Progenitor cell of endocrine pancreas (in vitro differentiated cells): ENCODE measurements at places on chromosomes 7 and 10. TPM values are rescaled to one million over a fixed set of nuclear protein-coding genes. Genes with fewer than 3 reads are reported as not detected.

DNA sequence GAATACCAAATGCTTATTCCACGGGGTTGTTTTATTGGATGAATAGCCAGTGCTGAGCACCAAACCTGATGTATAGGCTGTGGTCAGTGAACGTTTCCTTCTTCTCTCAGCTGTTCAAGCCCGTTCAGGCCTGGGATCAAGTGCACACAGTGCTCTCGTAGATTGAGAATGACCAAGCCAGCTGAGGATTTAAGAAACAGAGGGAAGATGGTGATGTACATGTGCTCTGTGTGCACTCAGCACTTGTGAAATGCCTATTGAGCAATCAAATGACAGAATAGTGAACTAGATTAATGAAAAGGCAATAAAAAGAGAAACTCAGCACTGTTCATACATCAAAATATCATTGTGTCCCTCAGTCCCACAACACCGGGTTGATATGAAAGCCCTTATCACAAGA is 302.5 kb downstream of the BMPER start:
- H3K36me3 ChIP-seq, result no peaks in the 10 kb centered on the region
- H3K4me1 ChIP-seq, result peaks cover 14% of the 10 kb centered on the region
- no peak for DNase-seq
- H3K27ac ChIP-seq, result no peak overlapping the region
- no peaks in the 10 kb centered on the region for H3K27me3 ChIP-seq

DNA sequence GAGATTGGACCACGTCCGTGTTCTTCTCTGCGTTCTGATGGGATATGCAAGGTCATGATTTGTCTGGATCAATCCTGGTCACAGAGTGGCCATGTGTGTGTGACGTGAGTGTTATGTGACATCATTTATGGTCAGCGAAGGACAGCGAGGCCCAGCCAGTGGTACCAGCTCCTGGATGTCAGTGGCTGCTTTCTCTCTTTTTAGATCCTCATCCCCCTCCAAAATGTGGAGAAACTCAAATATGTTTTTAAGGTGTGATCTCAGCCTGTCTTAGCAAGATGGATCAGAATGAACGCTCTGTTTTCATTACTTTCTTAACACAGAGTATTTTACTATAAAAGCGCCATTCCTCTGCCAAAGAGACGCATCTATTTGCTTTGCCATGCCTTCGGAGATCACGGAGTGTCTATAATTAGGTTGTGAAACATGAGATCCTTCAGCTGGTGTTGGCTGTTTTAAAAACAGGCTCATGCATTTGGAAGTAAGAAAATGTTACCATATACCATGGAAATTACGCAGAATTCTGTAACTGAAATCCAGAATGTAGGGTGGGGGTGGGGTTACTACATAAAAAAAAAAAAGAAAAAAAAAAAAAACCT is 245.5 kb upstream of the TCERG1L start:
- no peak for DNase-seq
- H3K4me3 ChIP-seq, result no peak overlapping the region
- H3K27ac ChIP-seq, result no peak overlapping the region

DNA sequence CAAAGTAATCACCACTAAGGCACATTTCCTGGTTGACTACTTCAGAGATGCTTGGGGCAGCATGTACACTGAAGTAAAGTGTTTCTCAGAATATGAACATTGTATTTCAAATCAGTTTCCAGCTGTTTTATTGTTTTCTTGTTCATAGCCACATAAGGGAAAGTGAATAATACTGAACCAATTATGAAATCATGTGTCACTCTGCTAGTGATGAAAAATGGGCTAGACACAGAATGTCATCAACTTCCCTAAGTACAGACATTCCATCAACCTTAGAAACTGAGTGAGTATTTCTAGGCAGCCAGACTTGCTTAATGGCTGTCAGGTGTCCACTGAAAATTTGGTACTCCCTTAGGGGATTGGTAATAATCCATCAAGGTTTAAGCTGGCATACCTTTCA is 603.5 kb downstream of the ARL4A start:
- H3K36me3 ChIP-seq, result no peaks in the 10 kb centered on the region
- no peak overlapping the region for H3K4me3 ChIP-seq
- H3K4me1 ChIP-seq, result no peaks in the 10 kb centered on the region
- no peak overlapping the region for H3K27ac ChIP-seq

- H3K4me3 ChIP-seq, result peak overlapping the region; percentile 93
- peak overlapping the region; percentile 100 for H3K27ac ChIP-seq
- no peaks in the 10 kb centered on the region for H3K36me3 ChIP-seq
- H3K4me1 ChIP-seq, result peaks cover 50% of the 10 kb centered on the region
- no peak for DNase-seq
Measured at GRCh38 chr10:32959006-32959920, 1.2 kb upstream of the ITGB1 start.

- no peak for DNase-seq
- no peak overlapping the region for H3K27ac ChIP-seq
- peaks cover 12% of the 10 kb centered on the region for H3K36me3 ChIP-seq
- H3K27me3 ChIP-seq, result peaks cover 78% of the 10 kb centered on the region
Measured at GRCh38 chr7:105808703-105809590, 67.5 kb downstream of the ATXN7L1 start.

- H3K4me1 ChIP-seq, result peaks cover 15% of the 10 kb centered on the region
- no peak for DNase-seq
- no peaks in the 10 kb centered on the region for H3K27me3 ChIP-seq
- H3K36me3 ChIP-seq, result peaks cover 2% of the 10 kb centered on the region
- H3K4me3 ChIP-seq, result no peak overlapping the region
Measured at GRCh38 chr10:64733980-64734379, 1212.8 kb downstream of the REEP3 start.

DNA sequence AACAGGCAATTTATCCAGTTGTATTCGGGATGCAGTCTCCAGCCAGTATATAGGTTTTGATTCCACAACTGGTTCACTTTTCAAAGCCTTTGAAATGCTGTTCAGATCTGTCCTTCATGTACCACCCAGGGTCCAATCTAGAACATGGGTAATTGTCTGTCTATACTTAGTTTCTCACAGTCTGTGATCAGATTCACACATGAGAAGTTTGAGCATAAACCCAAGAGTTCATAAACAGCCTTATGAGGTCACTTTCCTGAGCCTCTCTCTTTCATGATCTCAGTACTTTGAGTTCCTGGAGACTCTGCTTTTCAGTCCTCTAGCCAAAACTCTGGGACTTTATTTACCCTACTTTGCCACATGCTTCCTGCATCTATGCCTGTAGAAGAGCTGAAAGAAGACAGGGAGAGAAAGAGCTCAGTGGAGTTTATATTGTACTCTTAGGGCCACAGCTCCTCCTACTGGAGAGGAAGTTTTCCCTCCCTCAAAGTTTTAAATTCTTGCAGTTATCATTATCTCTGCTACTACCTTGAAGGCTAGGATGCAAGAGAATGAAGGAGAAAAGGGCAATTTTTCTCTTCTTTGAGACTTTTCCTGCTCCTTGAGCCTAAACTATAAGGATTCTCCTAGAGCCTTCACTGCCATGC is 172.0 kb downstream of the ZEB1 start:
- H3K4me3 ChIP-seq, result no peak overlapping the region
- H3K27me3 ChIP-seq, result peaks cover 3% of the 10 kb centered on the region
- H3K27ac ChIP-seq, result no peak overlapping the region
- no peak for DNase-seq
- peaks cover 8% of the 10 kb centered on the region for H3K4me1 ChIP-seq
- H3K36me3 ChIP-seq, result no peaks in the 10 kb centered on the region

DNA sequence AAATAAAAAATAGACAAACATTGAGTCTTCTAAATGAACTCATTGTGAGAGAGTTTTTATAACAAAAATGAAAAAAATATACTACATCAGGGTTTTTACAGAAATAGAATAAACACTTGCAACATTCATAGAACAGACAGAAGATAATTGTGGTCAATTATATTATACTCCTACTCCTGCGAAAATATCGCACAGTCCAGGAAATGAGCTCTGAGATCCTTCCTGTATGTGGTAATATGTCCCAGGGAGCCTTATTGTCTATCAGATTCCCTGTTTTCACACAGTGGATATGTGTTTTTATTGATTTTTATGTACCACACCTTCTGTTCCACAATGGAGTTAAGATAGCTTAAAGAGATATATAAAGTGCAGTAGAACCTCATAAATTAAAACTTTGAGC is 27.5 kb upstream of the RELN start:
- no peak for DNase-seq
- H3K27ac ChIP-seq, result no peak overlapping the region
- H3K4me1 ChIP-seq, result no peaks in the 10 kb centered on the region
- no peaks in the 10 kb centered on the region for H3K36me3 ChIP-seq

DNA sequence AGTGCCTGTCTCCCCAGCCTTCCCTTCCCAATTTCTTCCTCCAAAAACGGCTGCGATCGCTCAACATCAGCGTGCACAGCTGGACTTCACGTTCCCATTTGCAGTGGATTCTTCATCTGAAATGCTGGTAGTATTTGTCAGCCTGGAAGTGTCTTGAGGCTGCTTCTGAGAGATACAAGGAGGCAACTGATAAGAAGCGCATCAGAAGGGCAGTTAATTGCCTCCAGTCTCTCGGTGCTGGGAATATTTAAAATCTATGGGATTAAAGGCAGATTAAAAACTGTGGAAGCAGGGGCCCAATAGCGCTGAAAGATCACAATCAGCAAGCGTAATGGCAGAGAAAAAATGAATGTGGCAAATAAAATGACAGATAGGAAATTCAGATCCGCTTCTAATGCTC is 450.0 kb downstream of the GATA3 start:
- H3K36me3 ChIP-seq, result no peaks in the 10 kb centered on the region
- H3K27ac ChIP-seq, result no peak overlapping the region
- no peak for DNase-seq
- peaks cover 2% of the 10 kb centered on the region for H3K4me1 ChIP-seq
- H3K4me3 ChIP-seq, result no peak overlapping the region

- no peaks in the 10 kb centered on the region for H3K36me3 ChIP-seq
- H3K4me1 ChIP-seq, result no peaks in the 10 kb centered on the region
- no peak overlapping the region for H3K4me3 ChIP-seq
- H3K27ac ChIP-seq, result no peak overlapping the region
- H3K27me3 ChIP-seq, result no peaks in the 10 kb centered on the region
Measured at GRCh38 chr7:46485481-46486065, 564.5 kb upstream of the IGFBP3 start.

- DNase-seq, result no peak
- no peak overlapping the region for H3K27ac ChIP-seq
- H3K4me1 ChIP-seq, result no peaks in the 10 kb centered on the region
- no peak overlapping the region for H3K4me3 ChIP-seq
- no peaks in the 10 kb centered on the region for H3K36me3 ChIP-seq
- H3K27me3 ChIP-seq, result peaks cover 61% of the 10 kb centered on the region
Measured at GRCh38 chr7:150897502-150898474, 45.5 kb downstream of the AOC1 start.

- H3K27me3 ChIP-seq, result no peaks in the 10 kb centered on the region
- DNase-seq, result no peak
- H3K36me3 ChIP-seq, result no peaks in the 10 kb centered on the region
- peaks cover 25% of the 10 kb centered on the region for H3K4me1 ChIP-seq
Measured at GRCh38 chr10:28503114-28503513, 29.8 kb upstream of the WAC start.

- H3K27me3 ChIP-seq, result no peaks in the 10 kb centered on the region
- DNase-seq, result no peak
- H3K4me1 ChIP-seq, result no peaks in the 10 kb centered on the region
- H3K4me3 ChIP-seq, result no peak overlapping the region
- no peak overlapping the region for H3K27ac ChIP-seq
Measured at GRCh38 chr10:62690703-62691102, 113.8 kb upstream of the ADO start.

GRCh38 chr10:17113889-17114540 is 15.6 kb downstream of the CUBN start:
- H3K36me3 ChIP-seq, result no peaks in the 10 kb centered on the region
- H3K27me3 ChIP-seq, result no peaks in the 10 kb centered on the region
- H3K4me3 ChIP-seq, result no peak overlapping the region
- no peak for DNase-seq
- no peak overlapping the region for H3K27ac ChIP-seq
- peaks cover 30% of the 10 kb centered on the region for H3K4me1 ChIP-seq

DNA sequence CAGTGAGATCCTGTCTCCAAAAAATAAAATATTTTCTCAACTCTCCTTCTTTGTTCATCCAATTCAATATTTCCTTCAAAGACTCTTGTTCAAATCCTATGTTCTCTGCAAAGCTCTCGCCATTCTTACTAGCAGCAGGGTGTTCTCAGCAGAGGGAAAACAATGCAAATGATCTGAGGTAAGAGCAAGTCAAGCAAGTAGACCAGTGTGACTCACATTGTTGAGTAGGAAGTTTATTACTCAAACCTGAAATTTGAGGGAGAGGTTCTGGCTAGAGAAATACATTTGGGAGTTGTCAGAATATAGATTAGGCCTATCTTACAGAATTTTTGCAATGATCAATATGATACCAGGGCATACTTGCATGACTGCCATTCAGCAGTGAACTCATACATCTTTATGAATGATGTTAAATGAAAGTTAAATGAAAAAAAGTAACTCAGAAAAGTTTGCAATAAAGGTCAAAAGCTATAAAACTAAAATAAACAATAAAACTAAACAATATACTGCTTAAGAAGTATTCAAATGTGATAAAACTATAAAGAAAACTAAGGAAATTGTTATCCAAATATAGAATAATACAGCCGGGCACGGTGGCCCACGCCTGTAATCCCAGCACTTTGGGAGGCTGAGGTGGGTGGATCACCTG is 5.8 kb downstream of the IDE start:
- DNase-seq, result no peak
- peaks cover 15% of the 10 kb centered on the region for H3K36me3 ChIP-seq
- H3K27ac ChIP-seq, result peak overlapping the region; percentile 65
- H3K4me1 ChIP-seq, result peaks cover 14% of the 10 kb centered on the region
- H3K27me3 ChIP-seq, result no peaks in the 10 kb centered on the region
- no peak overlapping the region for H3K4me3 ChIP-seq

DNA sequence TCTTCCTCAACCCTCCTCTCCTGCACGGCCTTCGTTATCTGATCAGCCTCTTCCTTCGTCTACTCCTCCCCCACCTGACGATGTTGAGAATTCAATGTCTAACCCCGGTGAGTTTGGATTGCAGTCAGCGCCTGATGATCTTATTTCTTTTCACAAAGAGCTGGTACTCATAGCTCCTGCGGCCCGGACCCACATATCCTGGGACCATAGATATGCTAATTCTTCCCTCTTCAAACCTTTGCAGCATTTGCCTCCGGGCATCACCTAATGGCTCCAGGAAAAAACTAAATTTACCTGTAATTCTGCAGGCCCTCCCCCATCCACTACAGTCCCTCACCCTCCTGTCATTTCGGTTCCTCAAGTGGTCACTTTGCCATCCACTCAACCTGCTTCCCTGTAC is 12.4 kb upstream of the DDC start:
- H3K4me3 ChIP-seq, result no peak overlapping the region
- H3K27me3 ChIP-seq, result no peaks in the 10 kb centered on the region
- no peak for DNase-seq

- no peaks in the 10 kb centered on the region for H3K27me3 ChIP-seq
- no peak for DNase-seq
- peaks cover 5% of the 10 kb centered on the region for H3K36me3 ChIP-seq
- H3K4me1 ChIP-seq, result peaks cover 4% of the 10 kb centered on the region
Measured at GRCh38 chr7:75921479-75921878, 6.5 kb downstream of the POR start.

LRIT1 gene
- not detected in 2 replicates for total RNA-seq

PNLIPRP2 gene
- total RNA-seq, result not detected in 2 replicates

DEPP1 gene
- 13.9 and 16.6 TPM in 2 replicates for total RNA-seq

TRPV5 gene
- total RNA-seq, result 0.13 and 0.14 TPM in 2 replicates

ITPRID1 gene
- 3.1 and 3.9 TPM in 2 replicates for total RNA-seq

ERVW-1 gene
- not detected in 2 replicates for total RNA-seq

ANXA8L1 gene
- total RNA-seq, result not detected in 2 replicates

ABCC2 gene
- total RNA-seq, result 0.75 and 0.89 TPM in 2 replicates

GIMAP2 gene
- not detected in 2 replicates for total RNA-seq
